ENCODE measurements at places on chromosomes 6 and 20. TPM values are rescaled to one million over a fixed set of nuclear protein-coding genes. Genes with fewer than 3 reads are reported as not detected.
A peak's percentile ranks its signal among the peaks of the same experiment; 100 is the strongest.

The WFDC12 gene
- total RNA-seq: not detected

The SUMO4 gene
- total RNA-seq: 7.9 TPM

The EFCAB8 gene
- total RNA-seq: 0.94 TPM

The LY86 gene
- total RNA-seq: 12.2 TPM

The UNC5CL gene
- 1.6 TPM for total RNA-seq

DNA sequence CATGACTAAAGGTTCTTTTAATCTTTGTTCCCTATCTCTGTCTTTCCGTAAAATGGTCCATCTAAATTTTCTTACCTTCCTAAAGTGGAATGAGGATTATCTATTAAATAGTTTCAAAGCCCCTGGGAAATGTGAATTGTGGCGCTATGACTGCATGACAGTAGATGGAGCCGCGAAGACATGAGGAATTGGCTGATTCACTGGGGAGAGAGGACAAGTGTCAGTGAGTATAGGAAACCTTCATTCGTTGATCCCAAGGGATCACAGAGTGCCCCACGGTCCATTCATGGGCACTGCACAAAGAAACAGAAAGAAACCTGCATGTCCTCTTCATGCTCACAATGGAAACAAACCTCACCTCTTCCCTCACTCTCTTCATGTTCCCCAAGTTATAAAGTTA is 479.3 kb upstream of the BTBD3 start:
- no peak for DNase-seq

DNA sequence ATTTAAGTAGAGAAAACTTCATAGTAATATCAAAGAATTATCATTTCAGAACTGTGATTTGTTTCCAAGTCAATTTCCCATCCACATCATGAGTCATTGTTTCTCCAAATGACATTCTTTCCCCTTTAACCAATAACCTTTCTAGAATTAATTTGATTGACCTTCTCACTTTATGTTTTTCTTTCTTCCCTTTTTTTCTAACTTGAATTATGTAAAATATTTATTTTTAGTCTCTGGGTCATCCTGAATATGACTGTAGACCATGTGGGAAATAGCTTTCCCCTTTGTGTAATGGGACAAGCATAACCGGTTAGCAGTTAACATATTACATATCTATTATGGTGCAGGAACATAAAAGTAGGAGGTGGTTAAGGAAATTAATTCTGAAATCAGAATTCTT is 291.1 kb downstream of the GJA1 start:
- DNase-seq: no peak

DNA sequence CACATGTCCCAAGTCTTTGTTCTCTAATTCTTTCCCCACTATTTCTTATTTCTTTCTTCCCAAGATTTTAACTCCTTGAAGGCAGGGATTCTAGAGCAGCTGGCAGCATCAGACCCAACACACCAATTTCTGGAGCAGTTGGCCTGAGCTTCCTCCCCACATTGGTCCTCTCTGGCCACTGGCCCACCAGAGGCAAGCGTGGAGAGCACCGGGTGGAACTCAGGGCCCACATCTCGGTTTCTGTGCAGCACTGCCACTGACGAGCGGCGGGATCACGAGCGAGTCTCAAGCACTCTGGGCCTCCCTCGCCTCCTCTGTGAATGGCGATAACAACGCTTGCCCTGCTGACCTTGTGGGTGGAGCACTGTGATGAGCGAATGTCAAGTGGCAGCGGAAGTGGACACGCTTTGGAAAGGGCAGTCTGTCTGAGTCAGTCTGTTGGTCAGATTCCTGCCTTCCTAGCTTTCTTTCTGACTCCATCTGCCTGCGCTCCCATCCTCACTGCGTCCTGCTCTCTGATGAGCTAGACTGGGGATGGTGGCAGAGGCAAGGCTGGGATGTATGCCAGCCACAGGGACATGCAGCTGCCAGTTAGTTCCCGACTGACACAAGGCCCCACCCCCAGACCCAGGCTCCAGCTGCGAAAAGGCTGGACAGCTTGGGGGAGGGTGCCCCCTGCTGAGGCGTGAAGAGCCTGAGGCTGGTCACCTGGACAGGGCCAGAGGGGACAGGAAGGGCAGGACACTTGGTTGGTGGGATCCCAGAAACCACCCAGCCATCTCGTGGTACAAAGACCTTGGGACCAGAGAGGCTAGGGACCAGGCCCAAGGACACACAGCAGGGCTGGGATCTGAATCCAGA is 4.5 kb upstream of the SPDEF start:
- no peak for DNase-seq

GRCh38 chr6:158043008-158043407 is 61.3 kb downstream of the SYNJ2 start:
- no peak for DNase-seq

DNA sequence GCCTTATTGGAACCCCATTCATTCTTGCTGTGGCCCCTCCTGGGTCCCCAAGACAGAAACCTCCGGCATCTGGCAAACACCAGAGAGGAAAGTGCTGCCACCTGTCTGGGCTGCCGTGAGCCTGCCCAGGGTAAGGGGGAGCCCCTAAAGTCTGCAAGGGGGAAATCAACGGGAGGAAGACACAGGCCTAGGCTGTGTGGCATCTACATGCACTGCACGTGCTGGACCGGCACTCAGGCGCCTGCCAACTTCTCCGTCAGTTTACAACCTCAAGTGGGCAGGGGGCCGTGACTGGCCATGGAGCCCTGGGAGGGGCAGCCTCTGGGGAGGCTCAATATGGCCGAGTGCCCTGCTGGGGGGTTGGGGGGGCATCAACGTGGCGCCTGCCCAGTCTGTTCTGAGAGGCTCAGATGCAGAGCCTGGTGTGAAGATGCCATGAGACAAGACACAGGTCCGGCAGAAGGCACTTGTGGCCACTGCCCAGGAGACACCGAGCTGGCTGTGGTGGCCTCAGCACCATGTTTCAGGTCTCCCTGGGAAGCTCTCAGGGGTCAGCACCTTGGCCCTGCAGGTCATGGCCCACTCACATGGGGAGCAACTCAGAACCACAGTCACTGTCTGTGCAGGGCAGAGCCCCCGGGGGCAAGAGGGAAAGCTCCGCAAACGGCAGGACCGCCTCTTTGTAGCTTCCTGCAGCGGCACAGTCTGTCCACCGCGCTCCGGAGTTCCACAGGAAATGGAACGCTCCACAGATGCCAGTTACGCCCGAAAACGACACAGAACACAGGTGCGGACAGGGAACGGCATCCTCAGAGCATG is 8.4 kb downstream of the UCKL1 start:
- peak; percentile 57 for DNase-seq

GRCh38 chr6:119240257-119241110 is 109.1 kb downstream of the MAN1A1 start:
- no peak for DNase-seq

DNA sequence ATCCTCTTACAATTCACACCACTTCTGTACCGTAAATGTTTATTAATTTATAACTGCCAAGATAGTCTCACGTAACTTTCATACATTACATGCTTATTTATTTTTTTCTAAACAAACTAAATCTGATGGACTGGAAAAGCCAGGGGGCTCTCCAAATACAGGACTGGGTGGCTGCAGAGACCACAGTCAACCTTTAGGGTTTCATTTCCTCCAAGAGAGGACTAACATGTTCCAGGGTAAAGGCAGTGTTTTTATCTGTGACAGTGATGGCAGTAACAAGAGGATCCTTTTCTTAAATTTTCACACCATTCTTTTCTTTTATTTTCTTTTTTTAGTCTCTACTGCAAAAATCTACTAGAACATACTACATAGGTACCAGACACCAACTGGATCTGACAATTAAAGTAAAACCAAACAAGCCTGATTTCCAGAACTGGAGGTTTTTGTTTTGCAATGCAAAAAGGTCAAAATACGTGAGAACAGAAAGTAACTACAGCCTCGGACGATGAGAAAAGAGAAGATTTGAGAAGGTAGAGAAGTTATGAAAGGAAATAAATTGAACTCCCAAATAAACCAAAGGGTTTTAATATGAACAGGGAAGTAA is 1.2 kb downstream of the LMBRD1 start:
- DNase-seq: no peak

DNA sequence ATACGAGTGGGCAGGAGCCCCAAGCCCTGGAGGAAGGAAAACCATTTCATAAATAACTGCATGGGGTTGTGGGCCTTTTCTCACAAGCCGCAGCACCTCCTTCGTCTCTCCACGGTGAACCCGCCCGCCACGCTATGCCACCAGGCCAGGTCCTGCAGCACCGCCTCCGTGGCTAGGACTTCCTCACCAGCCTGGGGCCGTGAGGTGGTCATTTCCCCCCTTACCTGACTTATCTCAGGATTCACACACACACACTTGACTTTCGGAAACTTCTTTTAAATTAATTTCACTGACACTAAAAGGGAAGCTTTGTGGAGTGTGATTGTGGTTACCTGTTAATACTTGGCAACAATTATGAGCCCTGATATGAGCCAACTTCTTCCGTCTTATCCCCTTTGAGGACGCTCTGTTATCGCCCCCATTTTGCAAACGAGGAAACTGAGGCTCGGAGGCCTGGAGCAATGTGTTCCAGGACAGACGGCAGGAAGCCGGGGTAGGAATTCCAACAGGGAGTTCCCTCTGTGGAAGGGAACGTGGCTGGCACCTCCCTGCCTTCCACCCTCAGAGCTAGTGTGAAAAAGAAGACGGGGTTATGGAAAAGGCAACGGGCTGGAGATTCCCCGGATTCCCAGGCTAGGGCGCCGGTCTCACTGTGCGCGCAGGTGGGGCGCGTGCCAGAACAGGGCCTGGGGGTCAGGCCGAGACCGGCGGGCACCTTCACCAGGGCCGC is 817 bp upstream of the SLCO4A1 start:
- no peak for DNase-seq

- DNase-seq: no peak
Measured at GRCh38 chr20:59145247-59145923, 18.2 kb upstream of the ZNF831 start.

DNA sequence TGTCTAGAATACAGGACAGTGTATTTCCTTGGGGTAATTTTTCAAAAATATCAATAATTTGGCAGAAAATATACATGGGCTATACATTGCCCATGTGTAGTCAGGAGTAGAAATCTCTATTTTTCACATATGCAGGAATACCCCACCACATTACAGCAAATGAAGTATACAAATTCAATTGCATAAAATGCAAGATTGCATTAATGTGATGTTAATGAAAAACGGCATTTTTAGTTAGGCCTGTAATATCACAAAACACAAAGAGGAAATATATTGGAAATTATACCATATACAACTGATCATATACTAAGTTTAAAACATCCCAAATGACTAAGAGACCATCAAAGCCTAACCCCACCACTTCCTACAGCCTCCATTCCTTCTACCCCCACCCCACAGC is 154.9 kb downstream of the SYNE1 start:
- no peak for DNase-seq

- DNase-seq: no peak
Measured at GRCh38 chr20:44709797-44710196, 5.4 kb upstream of the CCN5 start.

- DNase-seq: no peak
Measured at GRCh38 chr6:106832766-106833510, 141.6 kb downstream of the CD24 start.

DNA sequence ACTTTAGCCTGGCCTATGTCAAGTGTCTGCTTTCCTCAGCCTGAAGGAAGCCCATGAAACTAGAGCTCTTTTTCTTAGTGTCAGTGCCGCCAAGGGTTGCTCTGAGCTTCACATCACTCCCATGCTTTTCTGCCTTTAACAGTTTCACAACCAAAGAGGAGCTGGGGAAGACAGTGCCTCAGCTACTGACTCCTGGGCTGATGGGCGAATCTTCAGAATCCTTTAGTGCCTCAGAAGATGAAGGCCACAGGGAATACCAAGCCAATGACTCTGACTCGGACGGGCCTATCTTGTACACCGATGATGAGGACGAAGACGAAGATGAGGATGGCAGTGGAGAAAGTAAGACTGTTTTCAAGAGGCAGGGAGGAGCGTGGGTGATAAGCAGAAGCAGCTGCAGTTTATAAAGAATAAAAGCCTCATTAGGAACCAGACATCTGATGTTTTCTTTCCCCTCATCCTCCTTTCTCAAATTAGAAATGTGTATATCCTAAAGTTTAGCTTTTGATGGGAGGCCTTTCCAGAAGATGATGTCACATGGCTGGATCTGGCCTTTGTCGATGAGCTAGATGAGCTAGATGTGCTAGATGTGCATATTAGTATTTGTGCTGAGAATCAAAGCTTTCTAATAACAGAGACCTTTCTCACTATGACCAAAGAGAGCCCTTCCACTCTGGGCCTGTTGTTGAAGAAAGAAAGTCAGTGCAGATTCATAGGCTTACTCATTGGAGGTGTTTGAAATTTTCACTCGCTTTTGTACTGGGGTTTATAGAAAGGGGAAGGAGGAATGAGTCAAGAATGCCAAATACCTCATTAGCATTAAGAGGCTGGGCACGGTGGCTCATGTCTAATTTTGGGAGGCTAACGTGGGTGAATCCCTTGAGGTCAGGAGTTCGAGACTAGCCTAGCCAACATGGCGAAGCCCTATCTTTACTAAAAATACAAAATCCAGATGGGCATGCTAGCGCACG is 70.7 kb upstream of the LTV1 start:
- no peak for DNase-seq

GRCh38 chr6:96947055-96947454 is 22.5 kb downstream of the KLHL32 start:
- no peak for DNase-seq

GRCh38 chr6:47938405-47938804 is 156.6 kb downstream of the OPN5 start:
- DNase-seq: no peak

DNA sequence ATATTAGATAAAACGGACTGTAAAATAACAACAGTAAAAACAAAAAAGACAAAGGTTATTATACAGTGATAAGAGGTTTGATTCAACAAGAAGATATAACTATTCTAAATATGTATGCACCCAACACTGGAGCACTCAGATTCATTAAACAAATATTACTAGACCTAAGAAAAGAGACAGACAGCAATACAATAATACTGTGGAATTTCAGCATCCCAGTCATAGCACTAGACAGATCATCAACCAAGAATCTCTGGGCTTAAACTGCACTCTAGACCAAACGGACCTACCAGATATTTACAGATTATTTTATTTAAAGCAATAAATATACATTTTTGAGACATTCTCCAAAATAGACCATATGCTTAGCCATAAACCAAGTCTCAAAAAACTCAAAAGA is 263.8 kb downstream of the C6orf118 start:
- no peak for DNase-seq
